Stomach (tissue), 19 donors: ENCODE measurements at places on chromosomes 2 and 18. TPM values are rescaled to one million over a fixed set of nuclear protein-coding genes. Genes with fewer than 3 reads are reported as not detected.
A peak's percentile ranks its signal among the peaks of the same experiment; 100 is the strongest.

The PASK gene
- total RNA-seq: 0.58 TPM

- no peak for DNase-seq
Measured at GRCh38 chr2:119483395-119483753, 40.9 kb downstream of the SCTR start.

DNA sequence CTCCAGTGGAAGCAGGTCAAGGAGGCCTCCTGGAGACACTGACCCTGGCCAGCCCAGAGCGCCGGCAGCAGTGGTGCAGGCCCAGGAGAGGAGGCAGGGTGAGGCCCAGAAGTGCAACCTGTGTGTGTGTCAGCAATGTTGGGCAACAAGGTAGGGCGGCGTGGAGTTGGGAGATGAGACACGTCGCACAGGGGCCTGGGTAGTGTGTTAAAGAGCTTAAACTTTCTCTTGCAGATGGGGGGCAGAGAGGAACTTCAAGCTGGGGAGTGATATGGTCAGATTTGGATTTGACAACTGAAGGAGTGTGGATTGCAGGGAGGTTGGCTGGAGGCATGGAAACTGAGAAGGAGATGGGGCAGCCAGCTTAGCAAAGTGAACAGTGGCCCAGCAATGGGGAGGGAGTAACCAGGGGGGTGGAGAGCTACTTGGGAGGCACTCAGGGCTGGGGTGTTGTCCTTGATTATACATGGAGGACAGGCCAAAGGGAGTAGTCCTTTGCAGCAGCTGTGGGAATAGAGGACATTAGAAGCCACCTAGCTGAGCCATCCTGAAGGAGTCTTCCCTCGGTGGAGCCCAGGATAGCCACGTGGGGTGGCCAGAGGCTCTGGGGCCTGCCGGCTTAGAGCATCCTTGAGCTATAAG, 278.6 kb upstream of the HS6ST1 start:
- DNase-seq: peak; percentile 19

The BIN1 gene
- 42.6 TPM for total RNA-seq

DNA sequence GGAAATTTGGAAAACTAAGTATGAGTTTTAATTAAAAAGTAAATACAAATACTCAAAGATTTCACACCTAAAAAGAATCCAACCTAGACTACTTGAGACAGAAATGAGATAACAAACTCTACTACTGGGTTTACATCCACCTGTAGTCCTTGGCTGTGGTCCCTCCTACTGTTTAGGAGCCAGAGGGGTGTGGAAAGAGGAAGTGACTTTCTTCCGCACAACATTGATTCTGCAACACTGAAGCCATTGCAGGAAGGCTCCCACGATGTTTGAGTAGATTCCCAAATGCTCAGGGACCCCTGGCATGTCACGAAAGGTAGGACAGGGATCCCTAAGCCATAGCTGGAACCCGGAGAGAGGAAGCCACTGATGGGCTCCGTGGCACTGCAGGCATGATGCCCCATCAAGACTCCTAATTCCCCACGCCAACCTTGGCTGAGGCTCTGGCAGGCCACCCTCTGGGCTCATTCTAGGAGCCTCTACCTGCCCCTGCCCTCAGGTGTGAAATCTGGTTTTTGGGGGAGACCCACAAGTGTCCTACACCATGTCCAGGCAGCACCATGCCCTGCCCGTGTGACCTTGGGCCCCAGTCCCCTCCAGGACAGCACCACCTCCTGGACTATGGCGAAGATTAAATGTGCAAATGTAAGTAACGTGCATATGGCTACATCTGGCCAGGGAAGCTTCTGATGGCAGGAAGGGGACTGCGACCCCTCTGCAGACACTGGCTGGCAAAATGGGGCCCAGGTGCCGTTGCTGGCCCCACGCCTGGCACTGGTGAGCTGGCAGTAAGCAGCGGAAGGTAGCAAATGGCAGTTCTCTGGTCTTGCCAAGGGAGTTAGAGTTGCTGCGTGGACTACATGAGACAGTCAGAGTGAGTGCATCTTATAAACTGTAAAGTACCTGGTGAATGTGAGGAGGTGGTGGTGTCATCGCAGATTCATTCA, 38.2 kb upstream of the MAL start:
- no peak for DNase-seq

The MSH2 gene
- 5.8 TPM for total RNA-seq

The HTR2B gene
- 0.89 TPM for total RNA-seq

DNA sequence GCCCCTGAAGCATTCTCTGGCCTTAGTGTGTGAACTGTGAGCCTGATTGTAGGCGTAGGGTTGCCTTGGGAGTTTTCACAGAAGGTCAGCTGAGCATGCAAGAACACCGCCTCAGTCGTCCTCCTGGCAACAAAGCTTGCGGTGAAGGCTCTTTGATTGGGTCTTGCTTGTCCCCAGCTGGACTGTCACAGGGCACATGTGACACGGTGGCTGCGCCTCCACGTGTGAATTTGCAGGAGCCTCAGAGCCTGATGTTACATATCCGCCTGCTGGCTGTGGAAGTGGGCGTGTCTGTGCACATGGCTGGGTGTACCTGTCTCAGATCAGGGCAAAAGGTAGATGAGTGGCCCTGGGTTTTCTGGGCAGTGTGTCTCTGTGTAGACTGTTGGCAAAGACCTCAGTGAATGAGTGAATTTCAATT, 228.7 kb downstream of the HAUS1 start:
- no peak for DNase-seq

The REG1B gene
- not detected for total RNA-seq

DNA sequence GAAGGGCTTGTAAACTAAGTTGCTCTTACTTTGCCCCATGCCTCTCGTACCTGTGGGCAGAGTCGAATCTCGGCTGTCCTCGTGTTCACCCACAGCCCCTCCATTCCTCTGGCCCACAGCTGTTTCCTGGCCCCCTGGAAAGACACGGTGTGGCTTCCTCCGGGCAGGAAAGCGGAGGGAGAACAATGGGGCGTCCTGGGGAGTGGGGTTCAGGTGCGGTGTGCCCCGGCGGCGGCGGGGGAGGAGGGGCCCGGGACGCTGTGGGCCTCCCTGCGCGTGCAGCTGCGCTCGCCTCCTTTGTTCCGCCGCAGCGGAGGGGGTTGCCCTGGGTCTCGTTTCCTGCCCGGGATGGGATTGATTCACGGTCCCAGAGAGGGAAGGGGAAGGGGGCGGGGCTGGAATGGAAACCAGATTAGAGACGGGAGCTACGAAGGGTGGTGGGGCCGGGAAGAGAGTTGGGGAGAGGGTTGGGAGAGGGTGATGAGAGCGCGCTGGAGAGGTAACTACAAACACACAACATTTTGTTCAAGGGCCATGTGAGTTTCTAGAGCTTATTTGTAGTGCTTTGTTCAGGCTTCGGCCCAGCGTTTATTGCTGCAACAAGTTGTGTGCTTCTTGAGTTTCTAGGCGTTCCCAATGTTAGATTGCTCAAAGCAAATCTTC, 796 bp downstream of the MYO1B start:
- DNase-seq: peak; percentile 57

The OXER1 gene
- 1.2 TPM for total RNA-seq

- DNase-seq: peak; percentile 90
Measured at GRCh38 chr2:202032846-202033316, 774 bp upstream of the FZD7 start.

The ABCB11 gene
- total RNA-seq: 0.58 TPM

The CYB5A gene
- 75.9 TPM for total RNA-seq

The SPEG gene
- 106 TPM for total RNA-seq

The C2orf74 gene
- not detected for total RNA-seq

- no peak for DNase-seq
Measured at GRCh38 chr2:205868053-205868452, 185.8 kb downstream of the NRP2 start.

The VWC2L gene
- total RNA-seq: not detected

DNA sequence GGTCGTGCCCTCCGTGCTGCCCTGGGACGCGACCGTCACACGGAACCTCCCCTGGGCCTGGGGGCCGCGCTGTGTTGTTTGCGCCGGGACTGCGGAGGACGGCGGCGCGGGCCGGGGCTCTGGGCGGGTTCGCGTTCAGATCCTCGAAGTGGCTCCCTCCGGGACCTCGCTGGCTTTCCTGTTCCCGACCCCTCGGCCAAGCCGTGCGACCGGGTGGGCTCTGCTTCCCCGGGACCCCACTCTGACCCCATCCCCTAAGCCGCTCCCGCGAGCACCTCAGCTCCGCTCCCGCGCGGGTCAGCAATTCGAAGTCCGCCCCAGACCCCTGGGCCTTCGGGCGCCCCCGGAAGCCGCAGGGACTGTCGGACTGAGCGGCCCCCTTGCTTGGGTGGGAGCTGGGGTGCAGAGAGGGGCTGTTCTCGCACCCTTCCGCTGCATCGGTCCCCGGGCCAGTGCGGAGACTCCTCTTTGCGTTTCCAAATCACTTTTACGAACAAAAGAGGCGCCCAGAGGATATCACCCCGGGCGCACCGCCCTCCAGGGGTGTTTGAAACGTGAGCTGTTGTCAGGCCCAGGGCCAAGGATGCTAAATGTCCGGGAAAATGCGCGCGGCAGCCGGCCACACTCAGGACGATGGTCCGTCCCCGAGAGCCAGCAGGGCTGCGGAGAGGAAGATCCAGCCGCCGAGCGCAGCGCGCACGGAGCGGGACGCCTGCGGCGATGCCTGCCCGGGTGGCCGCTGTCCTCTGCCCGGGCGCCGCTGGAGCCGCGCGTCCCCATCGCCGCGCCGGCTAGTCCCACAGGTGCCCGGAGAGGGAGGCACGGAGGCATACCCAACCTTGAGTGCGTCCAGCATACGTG, 73.5 kb downstream of the ZCCHC2 start:
- DNase-seq: no peak

The IL1B gene
- 1.2 TPM for total RNA-seq

The HMSD gene
- total RNA-seq: not detected

DNA sequence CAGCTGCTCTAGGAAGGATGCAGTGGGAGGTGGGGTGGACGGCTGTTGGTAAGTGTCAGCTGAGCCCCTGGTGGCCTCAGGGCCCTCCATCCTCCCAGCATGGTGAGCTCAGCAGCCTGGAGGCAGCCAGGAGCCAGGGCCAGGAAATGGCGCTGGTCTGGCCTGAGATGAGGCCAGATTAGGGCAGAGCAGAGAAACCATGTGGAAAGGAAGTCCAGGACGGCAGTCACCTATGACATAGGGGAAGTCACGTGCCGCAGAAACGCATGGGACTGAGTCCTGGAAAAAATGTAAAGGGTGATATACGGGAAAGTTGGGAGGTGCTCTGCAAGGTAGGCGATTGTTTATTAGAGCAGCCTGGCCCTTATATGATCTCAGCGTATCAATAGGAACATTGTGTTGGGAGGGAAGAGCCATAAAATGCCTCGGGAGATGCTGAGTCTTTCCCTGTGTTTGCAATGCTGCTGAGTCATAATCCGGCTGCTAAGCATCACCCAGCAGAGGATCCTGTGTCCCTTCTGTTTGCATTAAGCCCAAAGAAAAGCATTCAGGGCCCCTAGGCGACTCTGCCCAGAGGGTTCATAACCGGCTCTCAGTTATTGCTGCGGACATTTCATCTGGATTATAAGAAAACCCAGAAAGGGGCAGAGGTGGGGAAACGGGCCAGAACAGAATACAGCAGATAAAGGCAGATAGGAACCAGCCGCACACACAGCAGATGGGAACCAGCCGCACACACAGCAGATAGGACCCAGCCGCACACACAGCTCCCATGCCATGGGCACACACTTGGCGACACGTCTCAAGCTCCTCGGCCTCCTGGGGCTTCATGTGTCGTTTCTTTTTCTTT, 30.3 kb upstream of the B3GNT7 start:
- DNase-seq: peak; percentile 68
